ENCODE measurements at places on chromosomes 5 and 9.
A peak's percentile ranks its signal among the peaks of the same experiment; 100 is the strongest.

- no peak for DNase-seq
Measured at GRCh38 chr9:115730396-115730795, 423.2 kb upstream of the PAPPA start.

GRCh38 chr5:59810041-59810440, 83.5 kb downstream of the PDE4D start:
- peak; percentile 67 for DNase-seq

DNA sequence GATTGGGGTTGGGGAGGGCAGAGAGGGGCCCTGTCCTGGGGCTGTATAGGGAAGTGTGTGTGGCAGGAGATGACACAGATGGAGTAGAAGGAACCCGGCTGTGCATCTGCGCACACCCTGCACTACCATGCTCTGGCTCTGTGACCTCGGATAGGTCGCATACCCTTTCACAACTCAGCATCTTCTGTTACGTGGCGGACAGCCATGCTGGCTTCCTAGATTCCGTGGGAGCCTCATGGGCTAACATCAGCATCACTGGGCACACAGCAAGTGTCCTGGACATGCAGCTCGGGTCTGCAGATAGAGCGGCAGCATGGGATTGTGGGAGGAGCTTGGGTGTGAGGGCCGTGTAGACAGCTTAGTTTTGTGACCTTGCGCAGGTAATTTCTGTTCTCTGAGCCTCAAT, 9.2 kb downstream of the ARPC5L start:
- DNase-seq: no peak

DNA sequence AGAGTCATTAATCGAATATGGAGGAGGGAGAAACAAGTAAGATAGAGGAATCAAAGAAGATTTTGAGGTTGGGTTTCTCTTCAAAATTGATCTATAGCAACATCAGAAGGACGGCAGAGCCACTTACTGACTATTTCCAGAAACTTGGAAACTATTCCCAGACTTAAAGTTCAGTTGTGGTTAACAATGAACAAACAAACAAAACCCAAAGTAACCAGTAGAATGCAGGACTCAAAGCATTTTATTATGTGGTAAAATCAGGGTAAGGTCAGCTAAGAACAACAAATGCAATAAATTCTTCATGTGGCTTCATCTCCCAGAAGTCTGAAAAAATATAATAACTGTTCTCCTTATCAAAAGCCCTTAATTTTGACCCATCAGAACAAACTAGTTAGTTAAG, 54.9 kb upstream of the OSMR start:
- DNase-seq: no peak

DNA sequence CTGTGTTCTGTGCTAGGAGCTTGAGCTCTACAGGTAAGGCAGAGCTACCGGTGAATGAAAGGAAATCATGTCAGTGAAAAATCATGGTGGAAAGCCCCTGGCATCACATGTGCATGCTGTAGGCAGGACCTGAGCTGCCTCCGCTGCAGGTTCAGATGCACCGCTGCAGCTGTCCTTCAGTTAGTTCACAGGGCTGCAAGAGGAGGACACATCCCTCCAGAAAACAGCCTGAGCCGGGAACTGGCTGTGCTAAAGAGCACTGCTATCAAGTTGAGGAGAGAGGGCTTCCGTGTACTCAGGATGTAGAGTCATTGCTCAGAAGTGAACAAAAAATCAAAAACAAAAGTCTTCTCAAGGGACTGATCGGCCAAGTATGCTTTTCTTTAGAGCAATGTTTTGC, 138.6 kb downstream of the ERCC6L2 start:
- DNase-seq: no peak

DNA sequence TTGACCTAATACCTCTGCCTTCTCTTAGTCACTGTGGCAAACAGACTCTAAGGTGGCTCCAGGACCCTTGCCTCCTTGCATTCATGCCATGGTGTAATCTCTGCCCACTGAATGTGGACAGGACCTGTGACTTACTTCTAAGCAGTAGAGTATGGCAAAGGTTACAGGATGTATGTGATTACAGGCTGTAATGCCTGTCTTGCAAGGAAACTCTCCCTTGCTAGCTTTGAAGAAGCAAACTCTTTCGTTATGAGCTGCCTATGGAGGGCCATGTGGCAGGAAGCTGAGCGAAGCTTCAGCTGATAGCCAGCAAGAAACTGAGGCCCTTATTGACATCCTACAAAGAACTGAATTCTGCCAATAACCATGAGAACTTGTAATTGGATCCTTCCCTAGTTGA, 103.3 kb upstream of the HMHB1 start:
- no peak for DNase-seq

DNA sequence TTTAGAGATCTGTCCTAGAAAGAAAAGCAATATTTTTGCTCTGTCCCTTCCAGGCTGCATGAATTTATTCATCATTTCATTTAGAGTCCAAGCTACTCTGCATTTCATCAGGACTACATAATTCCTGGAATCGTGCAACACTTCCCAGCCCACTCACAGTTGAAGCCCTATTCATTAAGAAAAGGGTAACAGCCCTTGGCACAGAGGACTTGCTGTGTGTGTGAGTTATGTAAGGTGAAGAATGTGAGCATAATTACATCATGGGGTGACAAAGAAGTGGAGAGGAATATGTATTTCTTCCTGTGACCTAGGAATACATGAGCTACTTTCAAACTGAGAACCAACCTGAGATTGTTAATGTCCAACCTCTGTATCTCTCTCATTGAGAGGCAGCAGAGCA, 317.4 kb downstream of the ARHGEF28 start:
- DNase-seq: no peak

- DNase-seq: peak; percentile 35
Measured at GRCh38 chr9:114207034-114207810, 51.9 kb downstream of the COL27A1 start.

DNA sequence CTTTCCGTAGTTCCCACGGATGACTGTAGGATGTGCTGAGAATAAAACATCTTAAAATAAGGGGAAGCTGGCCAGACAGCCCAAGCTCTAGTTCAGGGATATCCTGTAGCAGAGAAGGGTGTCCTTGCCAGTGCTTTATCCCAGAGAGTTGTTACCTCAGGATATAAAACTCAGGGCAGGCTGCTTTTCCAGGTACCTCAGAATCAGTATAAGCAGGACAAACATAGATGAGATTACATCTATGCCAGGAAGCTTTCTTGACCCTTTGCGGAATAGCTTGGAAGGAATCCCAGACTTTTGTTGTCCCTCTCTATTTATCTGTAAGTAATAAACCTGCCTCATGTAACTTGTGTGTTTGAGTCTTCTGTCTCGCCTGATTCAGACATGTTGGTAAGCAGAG, 565.7 kb downstream of the PRDM9 start:
- no peak for DNase-seq

GRCh38 chr5:181224390-181225229, 1.5 kb downstream of the TRIM41 start:
- no peak for DNase-seq

- DNase-seq: no peak
Measured at GRCh38 chr9:110041452-110041851, 166.5 kb downstream of the C9orf152 start.

DNA sequence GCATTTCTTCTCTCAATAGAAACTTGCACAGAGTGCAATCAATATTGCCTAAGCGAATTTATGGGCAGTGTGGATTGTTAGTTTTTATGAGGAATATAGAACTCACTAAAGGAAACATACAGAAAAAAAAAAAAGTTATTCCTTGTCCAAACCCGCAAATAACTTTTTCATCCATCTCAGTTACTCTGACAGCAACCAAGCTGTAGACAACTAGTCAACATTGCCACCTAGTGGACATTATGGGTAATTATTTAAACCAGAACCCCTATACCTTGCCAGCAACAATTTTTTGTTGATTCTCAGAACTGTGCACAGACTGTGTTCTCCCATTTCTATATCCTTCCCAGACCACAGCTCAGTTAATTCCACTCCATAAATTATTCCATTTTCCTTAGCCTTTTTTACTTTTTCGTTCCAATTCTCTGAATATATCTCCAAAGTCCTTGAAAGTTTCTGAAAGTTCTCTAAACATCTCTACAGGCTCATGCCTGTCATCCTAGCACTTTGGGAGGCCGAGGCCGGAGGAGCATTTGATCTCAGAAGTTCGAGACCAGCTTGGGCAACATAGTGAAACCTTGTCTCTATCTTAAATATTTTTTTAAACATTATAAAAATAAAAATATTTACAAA, 2.6 kb upstream of the AFAP1L1 start:
- peak; percentile 57 for DNase-seq

GRCh38 chr5:91070761-91071550, 312.2 kb downstream of the ARRDC3 start:
- no peak for DNase-seq

DNA sequence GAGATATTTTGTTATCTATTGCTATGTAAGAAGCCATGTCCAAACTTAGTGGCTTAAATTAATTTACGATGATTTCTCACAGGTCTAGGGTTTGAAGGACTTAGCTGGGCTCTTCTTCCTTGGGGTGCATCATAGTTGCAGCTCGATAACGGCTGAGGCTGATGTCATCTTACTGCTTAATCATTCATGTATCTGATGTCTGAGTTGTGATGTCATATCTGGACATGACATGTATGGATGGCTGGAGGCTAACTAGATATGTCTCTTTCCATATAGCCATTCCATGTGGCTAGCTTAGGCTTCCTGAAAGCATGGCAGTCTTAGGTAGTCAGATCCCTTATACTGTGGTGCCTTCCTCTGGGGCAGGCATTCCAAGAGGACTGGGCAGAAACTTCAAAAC, 31.6 kb downstream of the ADGRV1 start:
- DNase-seq: no peak

DNA sequence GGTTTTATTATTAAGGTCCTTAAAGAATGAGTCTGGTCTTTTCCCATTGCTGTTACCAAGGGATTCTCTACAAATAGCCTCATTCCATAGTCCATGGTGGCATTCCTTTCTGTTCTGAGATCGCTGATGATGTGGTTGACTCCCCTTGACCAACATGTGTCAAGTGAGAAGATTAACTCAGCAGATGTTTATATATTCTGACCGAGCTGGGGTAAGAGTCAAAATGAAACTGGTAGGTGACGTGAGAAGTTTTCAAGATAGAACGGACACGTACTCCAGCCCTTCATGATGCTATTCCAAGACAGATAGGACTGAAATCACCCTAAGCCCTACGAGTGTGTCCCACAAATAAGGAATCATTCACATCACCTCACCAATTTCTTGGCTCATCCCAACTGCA, 155.5 kb upstream of the WWC1 start:
- no peak for DNase-seq

- DNase-seq: peak; percentile 52
Measured at GRCh38 chr9:130200038-130200849, 28.0 kb downstream of the NCS1 start.

DNA sequence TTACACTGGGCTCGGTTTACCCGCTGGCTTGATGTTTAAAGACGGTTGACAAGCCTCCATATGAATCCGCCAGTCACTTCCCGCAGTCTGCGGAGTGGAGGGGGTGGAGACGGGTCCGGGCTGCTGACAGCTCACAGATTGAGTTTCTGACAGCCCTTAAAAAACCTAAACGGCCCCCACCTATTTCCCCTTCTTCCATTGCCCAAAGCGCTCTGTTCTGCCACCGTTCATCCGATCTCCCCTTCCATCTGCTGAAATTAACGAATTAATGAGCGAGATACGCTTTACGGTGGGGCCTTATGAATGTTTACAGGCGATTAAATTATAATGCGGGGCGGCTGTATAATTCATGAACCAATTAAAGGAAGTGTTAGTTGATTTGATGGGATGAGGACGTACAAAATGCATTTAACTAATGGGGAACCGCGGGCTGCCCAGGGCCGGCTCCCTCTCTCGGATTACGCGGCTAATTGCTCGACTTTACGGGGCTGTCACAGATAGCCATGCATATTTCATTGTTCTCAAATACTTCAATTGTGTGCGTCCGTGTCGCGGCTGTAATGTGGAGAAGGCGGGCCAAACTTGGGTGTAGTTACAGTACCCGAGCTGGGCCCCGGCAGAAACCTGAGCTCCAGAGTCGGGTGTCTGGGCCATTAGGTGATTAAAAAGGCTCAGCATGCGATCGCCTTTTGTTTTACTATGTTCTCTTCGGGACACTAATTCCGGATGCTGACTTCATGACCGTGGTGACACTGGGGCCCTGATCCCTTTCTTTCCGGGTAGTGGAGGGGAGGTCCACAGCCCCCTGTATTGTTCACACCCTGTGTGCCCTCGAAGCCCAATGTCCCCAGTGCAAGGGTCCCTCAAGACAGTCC, 74.9 kb downstream of the GTF3C4 start:
- DNase-seq: no peak

- DNase-seq: no peak
Measured at GRCh38 chr5:1673042-1673677, 126.5 kb downstream of the MRPL36 start.

- no peak for DNase-seq
Measured at GRCh38 chr5:135543485-135544304, 7.9 kb upstream of the NEUROG1 start.

DNA sequence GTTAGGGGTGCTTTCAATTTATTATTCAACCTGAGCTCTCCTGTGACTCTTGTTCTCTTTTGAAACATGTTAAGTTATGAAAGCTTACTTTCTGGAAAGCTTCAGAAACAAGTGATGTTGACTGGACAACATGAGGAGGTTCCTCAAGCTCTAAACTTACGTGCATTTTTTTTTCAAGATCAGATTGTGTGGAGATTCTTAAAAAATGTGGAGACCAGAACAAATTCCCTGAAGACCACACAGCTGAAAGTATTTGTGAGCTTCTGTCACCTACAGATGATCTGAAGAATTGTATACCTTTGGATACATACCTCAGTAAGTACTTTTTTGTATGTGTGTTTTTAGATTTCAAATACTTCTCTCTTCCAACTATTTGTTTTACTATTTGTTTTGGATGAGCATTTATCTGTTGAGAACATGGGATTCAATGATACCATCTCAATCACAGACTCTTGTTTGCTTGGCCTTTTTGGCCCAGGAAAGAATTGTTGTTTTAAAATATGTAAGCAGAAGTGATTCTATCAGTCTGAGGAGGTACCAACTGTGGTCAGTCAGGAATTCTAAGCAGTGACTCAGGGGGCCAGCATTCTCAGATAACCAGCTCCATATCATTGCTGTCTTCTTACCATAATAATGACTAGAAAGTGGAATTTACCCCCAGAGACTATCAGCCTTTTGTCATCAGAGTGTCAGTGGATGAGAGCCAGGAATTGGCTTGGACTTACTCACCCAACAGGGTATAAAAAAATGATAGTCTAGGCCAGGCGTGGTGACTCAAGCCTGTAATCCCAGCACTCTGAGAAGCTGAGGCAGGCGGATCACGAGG, 34.4 kb upstream of the GLIPR2 start:
- DNase-seq: no peak

- DNase-seq: no peak
Measured at GRCh38 chr9:137552022-137552768, 516 bp downstream of the MRPL41 start.

- no peak for DNase-seq
Measured at GRCh38 chr9:114913656-114914055, 16.7 kb downstream of the TNFSF8 start.

- no peak for DNase-seq
Measured at GRCh38 chr9:34564617-34565016, 24.9 kb downstream of the CNTFR start.

DNA sequence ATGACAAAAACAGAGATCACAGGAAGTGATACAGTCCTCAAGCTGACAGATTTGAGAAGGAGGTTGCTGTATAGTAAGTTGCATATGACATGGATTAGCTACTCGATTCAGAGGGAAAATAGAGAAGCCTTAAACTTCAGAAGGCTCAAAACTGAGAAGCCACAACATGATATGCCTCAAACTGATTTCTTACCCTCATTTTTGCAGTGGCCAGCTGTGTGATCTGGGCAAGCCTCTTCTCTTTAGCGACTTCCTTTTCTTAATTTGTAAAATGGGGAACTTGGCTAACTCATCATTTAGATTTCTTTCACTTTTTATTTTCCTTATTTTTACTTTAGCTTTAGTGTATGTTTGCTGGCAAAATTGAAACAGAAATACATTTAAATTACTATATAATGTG, 421.1 kb downstream of the KIF4B start:
- no peak for DNase-seq

- no peak for DNase-seq
Measured at GRCh38 chr5:1383344-1383743, 38.4 kb upstream of the CLPTM1L start.

All from putamen (tissue), 1 donor.